Activated CD4-positive, alpha-beta memory T cell treated with anti-CD3 and anti-CD28 coated beads for 36 hours (primary cell): ENCODE measurements at places on chromosomes 11 and 22.
A peak's percentile ranks its signal among the peaks of the same experiment; 100 is the strongest.

DNA sequence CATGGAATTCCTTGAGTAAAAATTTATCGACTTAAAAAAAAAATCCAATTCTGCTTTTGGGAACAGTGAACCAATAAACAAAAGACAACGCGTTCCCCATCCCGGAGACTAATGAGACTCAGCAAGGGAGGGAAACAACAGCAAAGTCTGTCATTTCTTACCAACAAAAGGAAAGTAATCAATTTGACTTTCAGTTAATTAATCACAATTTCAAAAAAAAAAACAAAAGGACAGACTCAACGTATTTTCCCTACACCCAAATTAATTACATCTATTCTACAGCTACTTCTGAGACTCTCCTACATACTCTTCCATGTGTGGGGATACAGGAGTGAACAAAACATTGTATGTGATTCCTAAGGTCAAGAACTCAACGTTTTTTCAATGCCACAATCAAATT, 1.9 kb downstream of the RDX start:
- DNase-seq: no peak

DNA sequence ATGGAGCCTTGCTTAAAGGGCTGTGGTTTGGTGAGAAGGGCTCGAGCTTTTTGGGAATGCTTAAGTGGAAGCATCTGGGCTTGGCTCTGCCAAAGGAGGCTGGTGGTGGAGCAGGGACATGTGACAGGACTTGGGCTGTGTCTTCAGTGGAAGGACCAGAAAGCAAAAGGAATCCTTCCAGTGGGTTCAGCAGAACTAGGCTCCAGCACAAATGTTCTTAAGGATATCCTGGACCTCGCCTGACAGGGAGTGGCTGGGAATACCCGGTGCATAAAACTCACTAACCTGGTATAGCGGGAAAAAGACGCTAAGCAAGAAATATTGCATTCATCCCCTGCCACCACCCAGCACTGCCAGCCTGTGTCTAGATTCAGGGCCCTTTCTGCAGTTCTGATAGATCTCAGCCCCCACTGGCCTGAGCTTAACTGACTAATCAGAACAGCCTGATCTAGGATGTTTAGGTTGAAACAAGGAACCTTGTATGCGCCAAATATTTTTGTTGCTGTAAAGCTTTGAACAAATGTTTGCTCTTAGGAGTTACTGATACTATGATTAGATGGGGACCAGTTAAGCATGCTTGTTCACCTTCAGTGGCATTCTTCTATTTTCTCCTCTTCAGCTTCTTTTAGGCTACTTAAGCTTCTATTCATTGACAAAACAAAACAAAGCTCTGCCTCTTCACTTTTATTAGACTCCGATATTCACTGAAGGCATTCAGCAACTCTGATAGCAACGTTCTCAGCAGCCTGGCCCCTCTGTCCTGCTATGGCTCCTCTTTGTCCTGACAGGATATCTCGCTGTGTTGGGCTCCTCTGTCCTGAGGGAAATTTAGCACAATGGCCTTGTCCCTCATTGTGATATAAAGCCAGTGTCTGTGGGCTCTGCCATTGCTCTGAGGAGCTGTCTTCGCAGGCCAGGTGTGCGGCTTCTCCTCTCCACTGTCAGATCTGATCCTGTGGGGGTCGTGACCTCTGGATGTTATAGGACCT, 25.0 kb downstream of the PPFIBP2 start:
- DNase-seq: no peak

GRCh38 chr11:17682848-17683247, 36.5 kb upstream of the MYOD1 start:
- no peak for DNase-seq

GRCh38 chr11:1922481-1923081, 3.1 kb downstream of the TNNT3 start:
- no peak for DNase-seq

DNA sequence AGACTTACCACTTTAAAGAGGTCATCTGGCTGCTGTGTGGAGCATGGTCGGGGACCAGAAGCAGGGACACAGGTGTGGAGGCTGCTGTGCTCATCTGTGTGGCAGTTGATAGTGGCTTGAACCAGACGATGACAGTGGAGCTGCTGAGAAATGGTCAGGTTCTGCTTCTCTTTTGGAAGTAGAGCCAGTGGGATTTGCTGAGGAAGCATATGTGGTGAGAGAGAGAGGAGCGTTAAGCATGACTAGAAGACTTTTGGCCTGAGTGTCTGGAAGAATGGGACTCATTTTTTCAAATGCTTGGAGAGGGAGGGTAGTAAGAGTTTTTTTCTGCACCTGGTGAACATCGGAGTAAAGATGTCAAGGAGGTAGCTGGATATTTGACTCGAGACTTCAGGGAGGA, 12.5 kb upstream of the SREBF2 start:
- DNase-seq: no peak

GRCh38 chr11:121059605-121060004, 35.7 kb downstream of the TBCEL start:
- DNase-seq: no peak

DNA sequence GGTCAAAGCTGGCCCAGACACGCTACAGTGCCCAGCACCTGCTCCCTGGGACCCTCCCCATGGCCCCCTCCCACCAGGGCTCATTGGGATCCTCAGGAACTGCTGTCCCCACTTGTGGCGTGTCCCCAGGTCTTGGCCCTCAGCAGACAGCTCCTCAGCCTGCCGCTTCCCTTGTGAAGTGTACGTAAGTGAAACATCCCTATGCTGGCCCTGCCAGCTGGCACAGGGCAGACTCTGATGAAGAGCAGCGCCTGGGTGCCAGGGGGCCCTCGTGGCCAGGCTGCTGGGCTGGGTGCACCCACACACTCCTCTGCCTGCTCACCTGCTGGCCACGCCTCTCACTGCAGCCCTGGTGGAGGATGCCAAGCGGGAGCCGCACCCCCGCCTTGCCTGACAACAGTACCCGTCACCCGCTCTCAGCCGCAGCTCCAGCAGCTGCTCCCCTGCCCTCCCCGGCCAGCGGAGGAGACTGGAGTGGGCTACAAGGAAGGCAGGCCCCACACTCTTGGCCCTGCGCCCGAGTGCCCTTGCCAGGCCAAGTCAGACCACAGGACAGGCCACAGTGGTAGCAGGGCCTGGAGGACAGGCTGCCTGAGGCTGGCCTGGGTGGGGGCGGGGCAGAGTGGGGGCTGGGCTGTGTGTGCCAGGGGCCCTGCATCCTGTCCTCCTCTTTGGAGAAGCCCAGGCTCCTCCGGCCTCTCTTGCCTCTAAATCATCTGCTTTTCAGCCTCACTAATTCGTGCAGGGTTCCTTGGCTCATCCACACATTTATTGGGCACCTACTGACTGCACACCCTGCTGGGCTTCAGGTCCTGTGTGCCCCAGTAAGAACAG, 39.5 kb downstream of the IGF2 start:
- DNase-seq: no peak

DNA sequence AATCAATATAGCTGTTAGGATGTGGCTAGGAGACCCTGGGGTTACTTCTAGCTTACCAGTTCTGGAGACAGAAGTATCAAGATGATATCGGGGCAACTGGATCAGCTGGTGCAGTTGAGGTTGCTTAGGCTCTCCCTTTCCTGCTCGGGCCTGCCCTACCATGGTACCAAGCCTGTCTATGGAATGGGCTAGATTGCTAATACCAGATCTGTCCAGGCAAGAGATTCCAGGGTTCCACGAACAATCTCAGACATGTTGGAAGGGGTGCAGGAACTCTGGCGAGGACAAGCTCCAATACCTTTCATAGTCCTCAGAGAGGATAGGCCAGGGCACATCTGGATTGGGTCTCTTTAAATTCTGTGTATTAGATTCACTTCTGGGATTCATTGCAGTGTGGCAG, 53.8 kb downstream of the ADM start:
- no peak for DNase-seq

DNA sequence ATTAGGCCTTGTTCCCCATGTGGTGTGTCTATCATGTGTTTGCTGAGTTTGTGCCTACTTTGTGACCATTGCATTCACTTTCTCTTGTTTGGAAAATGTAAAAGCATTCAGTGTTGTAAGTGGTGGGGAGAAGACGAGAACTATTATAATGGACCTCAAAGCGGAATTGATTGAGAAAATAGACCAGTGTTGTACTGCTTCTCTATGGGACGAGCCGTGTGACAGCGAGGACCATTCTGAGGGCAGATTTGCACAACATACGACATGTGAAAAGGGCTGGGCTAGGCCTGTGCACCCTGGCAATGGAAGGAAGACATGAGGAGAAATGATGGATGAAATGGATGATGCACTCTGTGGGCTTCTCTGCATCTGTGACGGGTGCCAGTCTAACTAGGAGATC, 233.5 kb downstream of the DSCAML1 start:
- no peak for DNase-seq

DNA sequence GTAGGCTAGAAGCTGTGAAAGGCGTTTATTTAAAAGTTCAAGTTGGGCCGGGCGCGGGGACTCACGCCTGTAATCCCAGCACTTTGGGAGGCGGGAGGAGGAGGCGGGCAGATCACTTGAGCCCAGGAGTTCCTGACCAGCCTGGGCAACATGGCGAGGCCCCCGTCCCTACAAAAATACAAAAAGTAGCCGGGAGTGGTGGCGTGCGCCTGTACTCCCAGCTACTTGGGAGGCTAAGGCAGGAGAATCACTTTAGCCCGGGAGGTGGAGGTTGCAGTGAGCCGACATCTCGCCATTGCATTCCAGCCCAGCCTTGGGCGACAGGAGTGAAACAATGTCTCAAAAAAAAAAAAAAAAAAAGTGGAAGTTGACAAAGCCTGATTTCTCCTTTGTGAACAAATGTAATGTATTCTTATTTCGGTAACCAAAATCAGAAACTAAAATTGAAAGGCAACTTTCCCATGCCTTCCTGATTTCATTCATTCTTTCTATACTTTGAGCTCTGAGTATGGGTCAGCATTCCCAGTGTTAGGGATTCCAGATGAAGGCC, 825 bp downstream of the PTPMT1 start:
- DNase-seq: peak; percentile 23

DNA sequence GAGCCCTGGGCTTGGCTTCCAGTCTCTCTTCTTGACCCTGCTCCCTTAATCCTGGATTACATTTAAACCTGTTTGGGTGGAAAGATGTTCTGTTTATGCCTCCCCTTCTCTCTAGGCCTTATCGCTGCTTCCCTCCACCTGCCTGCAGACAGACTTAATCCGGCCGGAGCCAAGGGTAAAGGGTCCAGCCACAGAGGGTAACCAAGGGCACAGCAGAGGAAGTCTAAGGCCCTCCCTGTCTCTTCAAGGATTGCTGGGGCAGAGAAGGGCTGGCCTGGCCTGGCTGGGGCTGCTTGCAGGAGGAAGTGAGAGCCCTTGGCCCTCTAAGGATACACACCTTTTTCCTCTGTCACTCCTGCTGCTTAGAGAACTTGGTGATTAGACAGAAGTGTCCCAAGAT, 2.1 kb downstream of the GAL3ST3 start:
- DNase-seq: no peak

DNA sequence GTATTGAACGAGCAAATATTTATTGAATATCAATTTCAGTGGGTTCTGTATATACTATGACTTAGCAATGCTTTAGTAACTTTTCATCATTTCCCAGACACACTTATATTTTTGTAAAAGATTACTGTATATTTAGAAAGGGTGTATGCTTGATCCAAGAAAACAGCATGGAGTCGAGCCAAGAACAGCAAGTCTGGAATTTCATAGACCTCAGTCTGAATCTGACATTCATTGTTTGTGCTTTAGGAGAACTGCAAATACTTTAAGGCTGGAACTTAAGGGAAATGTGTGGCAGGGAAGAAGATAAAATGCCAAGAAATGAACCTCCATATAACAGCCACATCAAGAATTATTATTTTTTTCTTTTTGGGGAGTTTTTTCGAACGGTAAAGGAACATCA, 1156.8 kb downstream of the LRRC4C start:
- no peak for DNase-seq

GRCh38 chr22:38215156-38216038, 13.6 kb downstream of the MAFF start:
- no peak for DNase-seq

DNA sequence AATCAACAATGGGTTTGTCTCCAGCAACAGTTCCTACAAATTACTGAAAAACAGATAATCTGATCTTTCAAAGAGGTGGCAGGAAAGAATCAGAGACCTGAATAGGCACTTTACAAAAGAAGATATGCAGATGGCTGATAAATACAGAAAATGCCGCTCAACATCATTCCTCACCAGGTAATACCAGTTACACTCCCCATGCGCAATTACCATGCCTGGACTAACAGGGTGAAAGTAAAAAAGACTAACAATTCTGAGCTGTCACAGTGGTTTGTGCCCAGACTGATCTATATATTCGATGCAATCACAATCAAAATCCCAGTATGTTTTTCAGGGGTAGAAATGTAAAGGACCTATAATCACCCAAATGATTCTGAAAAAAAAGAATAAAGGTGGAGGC, 10.0 kb downstream of the SNX32 start:
- DNase-seq: no peak

DNA sequence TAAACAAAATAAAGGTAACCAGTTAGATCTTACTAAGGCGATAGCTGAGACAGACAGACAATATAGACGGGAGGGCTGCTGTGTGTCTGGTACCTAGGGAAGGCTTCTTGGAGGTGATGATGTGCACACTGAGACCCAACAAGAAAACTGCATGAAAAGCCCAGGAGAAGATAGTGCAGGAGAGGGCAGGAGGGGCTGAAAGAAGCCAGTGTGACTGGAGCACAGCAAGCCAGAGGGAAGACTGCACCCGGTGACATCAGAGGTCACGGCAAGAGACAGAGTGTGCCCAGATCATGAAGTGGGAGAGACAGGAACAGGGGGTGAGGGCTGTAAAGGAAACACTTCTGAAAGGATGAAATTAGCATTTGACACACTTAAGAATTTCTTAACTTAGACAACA, 266.3 kb downstream of the BRD1 start:
- no peak for DNase-seq

DNA sequence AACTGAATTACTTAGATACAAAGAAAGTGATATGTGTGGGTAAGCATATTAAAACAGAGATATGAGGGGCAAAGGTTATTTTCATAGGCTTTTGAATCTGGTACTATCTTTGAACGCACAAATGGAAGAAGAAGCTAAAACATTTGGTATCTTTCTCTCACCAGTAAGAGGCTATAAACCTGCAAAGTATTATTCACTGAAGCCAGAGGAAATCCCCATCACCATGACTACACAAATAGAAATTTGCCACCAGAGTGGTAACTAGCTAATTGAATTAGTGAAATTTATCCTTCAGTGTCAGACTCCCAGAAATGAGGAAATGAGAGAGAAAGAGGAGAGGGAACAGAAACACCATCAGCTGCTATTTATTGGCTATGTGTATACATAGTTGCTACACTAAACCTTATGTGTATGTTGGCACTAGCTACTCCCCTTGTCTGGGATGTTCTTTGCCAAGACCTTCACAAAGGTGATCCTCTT, 503.4 kb downstream of the DLG2 start:
- DNase-seq: no peak

DNA sequence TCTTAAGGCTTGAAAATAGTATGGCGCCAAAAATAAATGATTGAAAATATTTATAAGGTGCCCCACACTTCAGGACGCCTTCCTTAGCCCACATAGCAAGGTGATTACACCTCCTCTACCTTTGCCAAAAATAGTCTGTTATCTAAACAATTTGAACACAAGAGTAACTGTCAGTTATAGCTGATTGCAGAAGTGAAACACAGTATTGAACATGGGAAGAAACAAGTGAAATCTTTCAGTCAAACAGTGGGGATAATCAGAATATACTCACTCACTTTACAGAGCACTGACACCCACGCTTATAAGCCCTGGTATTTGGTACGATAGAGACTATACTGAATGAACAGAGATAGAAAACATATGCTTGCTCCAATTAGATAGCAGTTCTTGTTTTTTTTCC, 203.1 kb downstream of the RAB38 start:
- no peak for DNase-seq
